Motor neuron (in vitro differentiated cells): ENCODE measurements at places on chromosomes 2 and 18. TPM values are rescaled to one million over a fixed set of nuclear protein-coding genes. Genes with fewer than 3 reads are reported as not detected.

Gene CCDC141
- 0.05 and 0.43 TPM in 2 replicates for total RNA-seq

Gene GLI2
- total RNA-seq, result 11.1 and 13.1 TPM in 2 replicates

Gene CBLN2
- 2.0 and 2.3 TPM in 2 replicates for total RNA-seq

Gene KRTCAP3
- total RNA-seq, result 1.2 and 4.2 TPM in 2 replicates

Gene STRN
- total RNA-seq, result 19.6 and 20.3 TPM in 2 replicates

Gene SMAD4
- 48.3 and 51.7 TPM in 2 replicates for total RNA-seq

Gene SERPINB3
- not detected in 2 replicates for total RNA-seq

Gene LAMA3
- total RNA-seq, result 4.0 and 4.3 TPM in 2 replicates

Gene CCT4
- 186 and 204 TPM in 2 replicates for total RNA-seq

Gene TMEM214
- total RNA-seq, result 35.2 and 35.5 TPM in 2 replicates

Gene SATB2
- 79.5 and 81.9 TPM in 2 replicates for total RNA-seq

Gene SLC4A1AP
- 29.2 and 29.5 TPM in 2 replicates for total RNA-seq

Gene LIMS4
- 0.50 and 0.88 TPM in 2 replicates for total RNA-seq

Gene SRBD1
- 19.7 and 20.1 TPM in 2 replicates for total RNA-seq

Gene TMEM247
- total RNA-seq, result not detected in 2 replicates

Gene ACTG2
- 2.6 and 3.1 TPM in 2 replicates for total RNA-seq

Gene UGT1A3
- not detected in 2 replicates for total RNA-seq

Gene FEZ2
- total RNA-seq, result 28.4 and 31.3 TPM in 2 replicates

Gene MDH1
- total RNA-seq, result 194 and 229 TPM in 2 replicates

Gene PROKR1
- total RNA-seq, result 0.13 and 0.18 TPM in 2 replicates

Gene ACADL
- 0.14 TPM in 1 of 2 replicates, not detected in the other for total RNA-seq

Gene GAREM2
- total RNA-seq, result 17.1 and 18.1 TPM in 2 replicates

Gene GEN1
- total RNA-seq, result 4.2 and 5.1 TPM in 2 replicates

Gene TCF4
- 45.5 and 51.9 TPM in 2 replicates for total RNA-seq

Gene VSNL1
- total RNA-seq, result 1.4 and 1.5 TPM in 2 replicates

Gene LINC00305
- not detected in 2 replicates for total RNA-seq

Gene TCF7L1
- total RNA-seq, result 1.4 and 2.5 TPM in 2 replicates

Gene ERBB4
- total RNA-seq, result 9.6 and 12.7 TPM in 2 replicates

Gene GULP1
- 14.7 and 15.8 TPM in 2 replicates for total RNA-seq

Gene SNED1
- total RNA-seq, result 4.1 and 4.7 TPM in 2 replicates

Gene DSC3
- total RNA-seq, result 3.1 and 3.9 TPM in 2 replicates

Gene ABCB11
- 0.47 and 0.58 TPM in 2 replicates for total RNA-seq

Gene MGAT4A
- 0.65 and 0.87 TPM in 2 replicates for total RNA-seq

Gene EGR4
- total RNA-seq, result not detected in 2 replicates

Gene MFF
- total RNA-seq, result 80.7 and 84.1 TPM in 2 replicates

Gene NDC80
- 42.4 and 44.5 TPM in 2 replicates for total RNA-seq

Gene RAMP1
- total RNA-seq, result 1.0 and 1.1 TPM in 2 replicates

Gene MOCOS
- total RNA-seq, result 1.4 TPM in 2 replicates

Gene RNU2-63P
- total RNA-seq, result 62.5 TPM in 1 of 2 replicates, not detected in the other

Gene ANKRD30B
- 0.16 and 0.50 TPM in 2 replicates for total RNA-seq

Gene CLEC4F
- 0.36 and 0.37 TPM in 2 replicates for total RNA-seq

Gene UGT1A8
- 0.09 TPM in 1 of 2 replicates, not detected in the other for total RNA-seq

Gene PLGLB2
- total RNA-seq, result 3.0 and 4.1 TPM in 2 replicates

Gene APCDD1
- total RNA-seq, result 208 and 258 TPM in 2 replicates

Gene CCDC102B
- 10.5 and 13.3 TPM in 2 replicates for total RNA-seq

Gene NYAP2
- total RNA-seq, result 1.6 and 2.0 TPM in 2 replicates

Gene SERPINB13
- 0.06 TPM in 1 of 2 replicates, not detected in the other for total RNA-seq

Gene MAP3K2
- 21.6 and 22.2 TPM in 2 replicates for total RNA-seq

Gene RDH14
- 29.2 and 29.4 TPM in 2 replicates for total RNA-seq

Gene MROH2A
- total RNA-seq, result 0.66 TPM in 1 of 2 replicates, not detected in the other

Gene PRSS56
- 1.7 TPM in 1 of 2 replicates, not detected in the other for total RNA-seq

Gene BUB1
- 29.2 and 30.6 TPM in 2 replicates for total RNA-seq

Gene STPG4
- 0.13 and 0.22 TPM in 2 replicates for total RNA-seq
